ENCODE measurements at places on chromosomes 3 and 15.
A peak's percentile ranks its signal among the peaks of the same experiment; 100 is the strongest.

DNA sequence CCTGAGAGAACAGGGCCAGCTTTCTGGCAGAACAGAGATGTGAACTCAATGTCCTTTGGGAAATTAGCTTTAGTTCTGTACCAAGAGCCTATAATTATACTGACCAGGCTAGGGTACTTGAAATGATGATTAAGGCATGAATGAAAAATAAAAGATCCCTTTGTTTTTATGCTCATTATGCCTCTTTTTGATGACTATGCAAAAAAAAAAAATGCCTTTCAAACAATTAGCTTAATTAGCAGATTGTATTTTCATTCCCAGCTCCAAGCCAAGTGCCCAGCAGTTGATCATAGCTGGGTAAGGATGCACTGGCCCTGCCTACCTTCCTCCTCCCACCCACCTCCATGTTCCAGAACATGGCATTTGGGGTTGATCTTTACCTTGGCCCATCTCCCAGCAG lies 56.8 kb downstream of the LYZL4 start:
- DNase-seq, result no peak

DNA sequence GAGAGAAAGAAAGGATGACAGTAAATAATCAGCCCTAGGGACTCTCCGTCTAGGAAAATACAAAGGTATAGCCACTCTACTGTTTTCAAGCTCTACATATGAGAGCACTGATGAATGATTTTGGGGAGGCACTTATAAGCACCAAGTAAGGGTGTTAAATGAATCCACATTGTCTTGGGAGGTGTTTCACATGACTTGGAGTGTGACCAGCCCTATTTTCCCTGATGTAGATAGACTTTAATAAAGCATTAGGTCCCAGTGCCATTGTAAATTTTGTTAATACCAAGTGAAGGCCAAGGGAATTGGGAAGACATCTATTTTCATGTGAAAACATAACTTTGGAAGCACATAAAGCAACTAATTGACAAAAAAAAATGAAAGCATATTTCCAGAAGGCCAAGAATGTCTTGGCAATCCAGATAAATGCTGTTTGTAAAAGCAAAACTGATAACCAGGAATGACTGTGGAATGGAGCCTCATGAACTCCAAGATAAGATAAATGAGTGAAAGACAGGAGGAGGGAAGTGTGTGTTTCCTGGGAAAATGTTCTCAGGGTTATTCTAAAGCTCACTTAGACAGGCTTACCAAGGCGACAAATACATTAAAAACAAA lies 96.0 kb upstream of the MYZAP start:
- no peak for DNase-seq

- DNase-seq, result no peak
Measured at GRCh38 chr15:99486371-99487336, 79.1 kb upstream of the MEF2A start.

- DNase-seq, result no peak
Measured at GRCh38 chr15:49452595-49452994, 29.6 kb downstream of the FGF7 start.

DNA sequence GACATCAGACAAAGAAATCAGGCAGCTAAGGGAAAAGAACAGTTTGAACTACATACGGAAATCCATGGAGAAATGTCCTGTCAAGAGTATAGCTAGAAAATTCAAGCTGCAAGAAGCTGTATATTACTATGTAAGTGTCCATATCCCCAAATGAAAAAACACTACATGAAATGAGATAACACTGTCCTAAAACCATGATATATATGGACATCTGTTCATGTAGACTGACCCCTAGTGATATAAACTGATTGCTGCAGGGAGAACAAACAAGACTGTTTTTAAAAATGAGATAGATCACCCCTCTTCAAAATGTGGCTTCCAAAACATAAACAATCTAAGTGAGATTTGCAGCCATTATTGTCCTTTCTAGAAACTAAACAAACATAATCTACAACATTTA lies 985.6 kb downstream of the EPHA3 start:
- DNase-seq, result no peak

DNA sequence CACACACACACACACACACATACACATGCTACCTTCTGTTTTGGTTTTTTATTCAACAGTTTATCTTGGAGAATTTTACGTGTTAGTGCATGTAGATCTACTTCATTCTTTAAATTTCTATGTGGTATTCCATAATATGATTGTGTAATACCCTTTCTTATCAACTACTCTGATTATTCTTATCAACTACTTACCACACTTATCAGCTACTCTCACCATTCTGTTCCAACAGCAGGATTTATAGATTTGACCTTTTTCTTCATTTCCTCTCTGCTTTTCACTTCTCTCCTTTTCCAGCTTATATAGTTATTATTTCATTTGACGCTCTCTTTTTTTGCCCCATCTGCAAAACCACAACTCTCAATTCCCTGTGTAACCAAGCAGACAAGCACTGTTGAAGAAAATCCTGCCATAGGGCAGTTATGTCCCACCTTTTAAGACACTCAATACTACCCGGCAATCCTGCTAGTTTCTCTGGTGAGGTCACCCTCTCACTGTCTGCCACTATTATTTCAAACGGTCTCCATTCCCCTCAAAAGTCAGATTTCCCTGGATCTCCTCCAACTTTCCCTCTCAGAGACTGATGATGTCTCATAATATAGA lies 56.9 kb upstream of the SATB1 start:
- no peak for DNase-seq

- DNase-seq, result no peak
Measured at GRCh38 chr3:154421083-154421482, 8.9 kb downstream of the GPR149 start.

GRCh38 chr3:176286476-176287085 lies 910.7 kb downstream of the TBL1XR1 start:
- DNase-seq, result no peak

GRCh38 chr15:76286271-76286879 lies 24.9 kb downstream of the ETFA start:
- DNase-seq, result peak; percentile 62

DNA sequence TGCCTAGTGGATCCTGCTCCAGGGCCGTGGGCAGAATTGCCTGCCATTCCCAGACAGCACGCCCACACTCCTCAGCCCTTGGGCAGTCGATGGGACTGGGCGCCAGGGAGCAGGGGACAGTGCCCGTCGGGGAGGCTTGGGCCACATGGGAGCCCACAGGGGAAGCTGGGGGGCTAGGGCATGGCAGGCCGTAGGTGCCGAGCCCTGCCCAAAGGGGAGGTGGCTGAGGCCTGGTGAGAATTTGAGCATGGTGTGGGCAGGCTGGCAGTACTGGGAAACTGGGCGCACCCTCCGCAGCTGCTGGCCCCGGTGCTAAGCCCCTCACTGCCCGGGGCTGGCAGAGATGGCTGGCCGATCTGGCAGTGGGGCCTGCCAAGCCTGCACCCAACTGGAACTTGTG lies 1225.9 kb upstream of the EPHA6 start:
- no peak for DNase-seq

- no peak for DNase-seq
Measured at GRCh38 chr15:91887921-91888373, 34.4 kb downstream of the SLCO3A1 start.

- peak; percentile 17 for DNase-seq
Measured at GRCh38 chr15:25810631-25811091, 52.5 kb downstream of the ATP10A start.

- no peak for DNase-seq
Measured at GRCh38 chr3:100440895-100441294, 39.6 kb downstream of the LNP1 start.

DNA sequence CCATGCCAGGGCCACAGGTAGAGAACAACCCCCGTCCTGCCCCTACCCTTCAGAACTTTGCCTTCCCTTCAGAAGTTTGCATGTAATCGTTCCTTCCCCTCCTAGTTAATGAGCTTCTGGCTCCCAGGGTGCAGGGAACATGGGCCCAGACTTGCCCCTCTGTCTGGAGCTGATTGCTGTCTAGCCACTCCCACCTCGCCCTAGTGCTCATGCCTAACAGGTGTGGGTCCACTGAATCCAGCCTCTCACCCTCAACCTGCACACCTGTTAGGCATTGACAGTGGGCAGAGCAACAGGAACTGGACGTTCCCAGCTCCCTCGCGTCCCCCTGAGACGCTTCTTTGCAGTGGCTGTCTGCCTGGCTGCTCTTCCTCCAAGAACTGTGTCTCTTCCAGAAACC lies 40.3 kb downstream of the WNT5A start:
- DNase-seq, result no peak

DNA sequence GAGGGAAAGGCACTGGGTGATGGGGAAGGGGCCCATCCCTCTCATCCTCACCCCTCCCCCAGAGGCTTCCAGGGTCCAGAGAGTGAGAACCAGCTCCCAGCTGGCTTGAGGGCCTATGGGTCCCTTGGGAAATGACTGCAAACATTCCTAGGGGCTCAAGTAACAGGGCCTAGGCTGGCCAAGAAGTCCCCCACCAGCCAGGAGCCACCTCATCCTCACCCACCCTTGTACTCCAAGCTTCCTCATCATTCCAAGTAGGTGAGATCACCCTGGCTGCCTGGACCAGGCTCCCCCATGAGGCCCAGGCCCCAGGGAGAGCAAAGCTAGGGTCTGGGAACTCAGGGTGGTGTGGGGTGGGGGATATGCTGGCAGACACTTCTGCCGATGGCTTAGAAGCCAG lies 14.8 kb downstream of the LOXL1 start:
- no peak for DNase-seq

GRCh38 chr15:63669074-63669473 lies 71.9 kb downstream of the FBXL22 start:
- peak; percentile 5 for DNase-seq

Measured in CD4-positive, alpha-beta T cell treated with Interleukin-21 for 1 hour (primary cell).